ENCODE measurements at places on chromosomes 6 and 20.

DNA sequence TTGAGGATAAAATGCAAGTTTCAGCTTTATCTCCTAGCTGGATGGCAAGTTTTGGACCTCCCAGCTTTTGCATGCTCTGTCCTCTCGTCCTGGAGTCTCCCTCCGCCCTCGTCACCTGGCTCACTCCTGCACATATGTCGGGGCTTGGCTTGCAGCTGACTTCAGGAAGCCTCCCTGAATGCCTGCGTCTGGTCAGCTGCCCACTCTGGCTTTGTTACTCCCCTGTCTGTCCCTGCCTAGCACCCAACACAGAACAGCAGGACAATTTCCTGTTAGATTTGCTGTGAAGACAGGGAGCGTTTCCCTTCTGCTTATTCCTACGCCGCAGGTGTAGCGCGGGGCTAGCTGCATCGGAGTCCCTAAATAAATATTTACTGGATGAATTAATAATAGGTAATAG is 5.4 kb downstream of the JPH2 start:
- no peak for DNase-seq

GRCh38 chr6:70857387-70858077 is 99.3 kb downstream of the B3GAT2 start:
- DNase-seq, result no peak

- no peak for DNase-seq
Measured at GRCh38 chr6:118558464-118559217, 10.5 kb downstream of the PLN start.

DNA sequence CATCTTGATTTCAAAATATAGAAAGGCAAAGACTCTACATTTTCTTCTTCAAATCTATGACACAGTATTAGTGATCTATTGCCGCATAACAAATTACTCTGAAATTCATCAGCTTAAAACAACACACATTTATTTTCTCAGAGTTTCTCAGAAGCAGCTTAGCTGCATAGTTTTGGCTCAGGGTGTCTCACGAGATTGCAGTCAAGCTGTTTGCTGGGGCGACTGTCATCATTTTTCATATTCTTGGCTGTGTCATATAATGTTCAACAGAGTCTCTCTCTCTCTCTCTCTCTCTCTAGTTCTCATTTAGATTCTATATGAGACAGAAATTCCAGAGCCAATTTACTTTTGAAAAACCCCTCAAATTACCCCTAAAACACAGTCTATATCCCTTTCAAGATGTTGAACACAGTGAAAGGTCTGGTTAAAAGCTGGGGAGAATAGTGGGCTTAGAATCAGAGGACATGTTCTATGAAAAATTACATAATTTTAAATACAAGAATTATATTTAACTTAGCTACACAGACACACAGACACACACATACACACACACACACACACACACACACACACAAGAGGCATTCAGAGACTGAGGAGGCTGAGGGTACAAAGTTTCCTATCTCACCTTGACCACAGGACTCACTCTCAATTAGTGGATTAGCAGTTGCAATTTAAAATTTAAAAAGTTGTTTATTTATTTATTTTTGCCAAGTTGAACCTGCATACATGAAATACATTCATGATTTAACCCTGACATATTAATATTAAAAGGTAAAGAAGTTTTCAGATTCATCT is 86.7 kb downstream of the MKKS start:
- DNase-seq, result no peak

GRCh38 chr20:62808211-62808865 is 3.7 kb downstream of the OGFR start:
- DNase-seq, result peak; percentile 60

DNA sequence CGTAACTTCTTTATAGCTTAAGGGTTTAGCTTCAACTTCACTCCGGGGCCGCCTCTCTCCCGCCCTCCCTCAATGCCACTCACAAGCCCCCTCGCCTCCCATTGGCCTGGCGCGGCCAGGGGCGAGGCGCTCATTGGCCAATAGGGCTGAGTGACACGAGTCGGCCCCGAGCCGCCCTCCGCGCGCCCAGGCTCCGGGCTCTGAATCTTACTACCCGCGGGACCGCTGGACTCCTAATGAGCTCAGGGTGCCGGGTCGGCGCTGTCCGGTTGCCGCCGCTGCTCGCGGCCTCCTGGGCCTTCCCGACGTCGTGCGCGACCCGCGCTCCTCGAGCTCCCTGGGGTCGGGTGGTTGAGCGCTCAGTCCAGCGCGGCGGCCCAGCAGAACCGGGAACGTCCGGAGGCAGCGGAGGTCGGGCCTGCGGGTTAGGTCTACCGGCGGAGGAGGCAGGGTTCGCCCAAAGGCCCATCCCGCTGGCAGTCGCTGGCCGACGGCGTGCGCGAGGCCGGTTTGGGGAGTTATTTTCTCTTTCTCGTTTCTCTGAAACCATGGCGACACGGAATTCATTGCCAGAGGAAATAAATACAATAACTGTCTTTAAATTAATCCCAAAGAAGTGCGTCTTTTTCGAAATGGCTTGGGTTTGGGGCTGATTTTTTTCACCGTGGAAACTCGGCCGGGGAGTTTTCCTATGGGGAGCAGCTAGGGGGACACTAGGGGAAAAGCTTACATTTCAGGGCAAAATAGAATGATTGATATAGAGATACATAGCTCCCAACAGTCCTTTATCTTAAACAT is at the start of gene SIM1:
SIM1 (minus strand) TSS at position 19 of the 798 bp plus-strand sequence. CDS start 1,453 bp downstream, outside the sequence.
- DNase-seq, result no peak

DNA sequence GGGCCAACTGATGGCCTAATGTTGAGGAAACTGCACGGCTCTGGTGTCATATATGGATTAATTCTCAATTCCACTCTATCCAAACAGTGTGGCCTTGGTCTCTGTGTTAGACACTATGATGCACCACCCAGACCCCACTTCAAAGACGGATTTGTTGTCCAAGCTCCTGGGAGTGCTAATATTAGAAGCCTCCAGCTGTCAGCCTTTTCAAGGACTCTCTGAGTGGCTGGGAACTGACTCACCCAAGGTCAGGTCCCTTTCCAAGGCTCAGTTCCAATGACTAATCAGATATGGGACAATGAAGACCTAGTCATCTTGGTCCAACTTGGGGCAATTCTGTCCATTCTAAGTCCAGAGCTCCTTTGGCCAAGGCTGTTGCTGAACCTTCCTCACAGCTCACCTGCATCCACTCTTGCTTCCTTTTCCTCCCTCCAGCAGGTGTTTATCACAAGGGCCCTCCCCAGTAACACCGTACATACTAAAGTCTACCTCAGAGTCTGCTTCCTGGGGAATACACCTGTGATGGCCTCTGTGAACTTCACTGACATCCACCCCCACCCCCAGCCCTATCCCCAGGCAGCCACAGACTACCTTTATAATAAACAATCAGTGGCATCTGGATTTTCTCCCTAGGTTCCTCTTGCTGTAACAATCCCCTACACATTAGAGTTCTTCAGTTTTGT is 7.2 kb upstream of the IL20RA start:
- no peak for DNase-seq

DNA sequence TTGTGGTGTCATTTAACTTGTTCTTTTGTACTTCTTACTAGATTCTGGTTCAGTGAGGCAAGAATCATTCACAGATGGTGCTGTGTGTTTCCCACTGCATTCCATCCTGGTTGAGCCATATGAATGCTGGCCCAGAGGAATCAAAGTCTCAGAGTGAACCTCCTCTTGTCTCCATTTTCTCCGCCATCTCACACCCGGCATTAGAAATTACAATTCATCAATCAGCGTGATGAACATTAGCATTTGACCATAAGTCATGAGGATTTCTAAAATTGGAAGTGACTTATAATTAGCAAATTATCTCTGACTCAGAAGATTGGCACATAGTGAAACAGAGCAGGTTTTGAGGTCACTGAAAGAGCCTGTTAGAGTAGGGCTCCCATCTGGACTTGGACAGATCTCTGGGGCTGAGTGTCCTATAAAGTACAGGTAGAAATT is 25.2 kb downstream of the TNFAIP3 start:
- DNase-seq, result no peak

DNA sequence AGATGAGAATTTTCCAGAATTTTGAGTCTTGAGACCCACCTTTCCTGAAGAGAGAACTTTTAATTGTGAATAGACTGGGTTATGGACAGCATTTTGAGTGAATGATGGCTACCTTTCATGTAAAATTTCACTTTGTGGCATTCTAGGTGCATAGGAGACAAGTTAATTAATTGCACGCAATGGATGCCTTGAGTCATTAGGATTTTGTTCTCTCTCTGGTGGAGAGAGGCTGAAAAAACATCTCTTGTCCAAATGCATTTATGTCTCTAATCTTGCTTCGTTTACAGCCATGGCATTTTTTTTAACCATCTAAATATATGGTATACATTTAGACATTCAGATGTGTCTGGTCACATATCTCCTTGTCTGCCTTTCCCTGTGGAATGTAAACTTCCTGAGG is 3.1 kb downstream of the RHAG start:
- no peak for DNase-seq

GRCh38 chr20:32511358-32512046 is 73.6 kb downstream of the NOL4L start:
- DNase-seq, result no peak

DNA sequence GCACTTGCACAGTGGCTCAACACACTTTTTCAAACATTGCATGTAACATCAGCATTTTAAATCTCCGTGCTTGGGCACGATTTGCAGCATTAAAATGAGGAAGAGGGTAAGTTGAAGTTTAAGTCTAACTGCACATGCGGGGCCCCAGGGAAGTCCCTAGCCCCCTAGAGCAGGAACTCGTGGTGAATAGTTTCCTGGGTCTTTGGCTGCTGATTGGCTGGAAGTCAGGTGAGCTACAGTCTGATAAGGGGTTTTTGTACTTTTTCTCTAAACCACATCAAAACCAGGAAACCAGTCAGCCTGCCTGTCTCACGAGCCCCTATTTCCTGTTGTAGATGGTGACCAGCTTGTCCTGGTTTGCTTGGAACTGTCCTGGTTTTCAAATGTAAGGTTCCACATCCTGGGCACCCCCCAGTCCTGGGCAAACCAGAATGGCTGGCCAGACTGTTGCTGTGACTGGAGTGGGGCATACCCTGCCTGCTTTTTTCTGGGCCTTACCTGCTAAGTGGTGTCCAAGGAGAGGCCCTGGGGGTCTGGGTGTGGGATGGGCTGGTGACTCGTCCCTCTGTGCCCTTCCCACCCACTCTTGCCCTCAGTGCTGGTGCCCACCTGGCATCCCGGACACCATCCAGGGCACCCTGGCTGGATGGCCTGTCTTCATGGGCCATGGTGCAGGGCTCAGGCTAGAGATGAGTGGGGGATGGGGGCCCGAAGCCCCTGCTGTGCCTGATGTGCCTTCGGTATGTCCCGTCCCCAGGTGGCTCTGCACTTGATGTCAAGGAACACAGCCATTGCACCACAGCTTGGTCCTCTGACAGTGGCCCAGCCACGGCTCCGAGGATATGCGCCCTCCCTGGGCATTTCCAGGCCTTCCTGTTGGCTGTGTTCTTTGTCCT is 31.8 kb downstream of the SUN5 start:
- peak; percentile 67 for DNase-seq

- no peak for DNase-seq
Measured at GRCh38 chr20:64077876-64078551, 1.3 kb downstream of the RGS19 start.

GRCh38 chr20:23298926-23299672 is 51.5 kb upstream of the NXT1 start:
- DNase-seq, result no peak

GRCh38 chr20:922781-923180 is 6.6 kb upstream of the ANGPT4 start:
- no peak for DNase-seq

DNA sequence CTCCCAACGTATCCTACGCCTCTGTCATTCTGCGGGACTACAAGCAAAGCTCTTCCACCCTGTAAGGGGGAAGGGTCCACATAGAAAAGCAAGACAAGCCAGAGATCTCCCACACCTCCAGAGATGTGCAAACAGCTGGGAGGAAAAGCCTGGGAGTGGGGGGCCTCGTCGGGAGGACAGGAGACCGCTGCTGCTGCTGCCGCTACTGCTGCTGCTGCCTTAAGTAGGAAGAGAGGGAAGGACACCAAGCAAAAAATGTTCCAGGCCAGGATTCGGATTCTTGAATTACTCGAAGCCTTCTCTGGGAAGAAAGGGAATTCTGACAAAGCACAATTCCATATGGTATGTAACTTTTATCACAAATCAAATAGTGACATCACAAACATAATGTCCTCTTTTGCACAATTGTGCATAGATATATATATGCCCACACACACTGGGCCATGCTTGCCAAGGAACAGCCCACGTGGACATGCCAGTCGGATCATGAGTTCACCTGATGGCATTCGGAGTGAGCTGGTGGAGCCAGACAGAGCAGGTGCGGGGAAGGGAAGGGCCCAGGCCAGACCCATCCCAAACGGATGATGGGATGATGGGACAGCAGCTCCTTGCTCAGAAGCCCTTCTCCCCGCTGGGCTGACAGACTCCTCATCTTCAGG is 108.8 kb upstream of the RAB32 start:
- DNase-seq, result no peak

GRCh38 chr6:105024803-105025202 is 67.9 kb downstream of the LIN28B start:
- no peak for DNase-seq

GRCh38 chr20:10219993-10220750 is 1.5 kb downstream of the SNAP25 start:
- no peak for DNase-seq

DNA sequence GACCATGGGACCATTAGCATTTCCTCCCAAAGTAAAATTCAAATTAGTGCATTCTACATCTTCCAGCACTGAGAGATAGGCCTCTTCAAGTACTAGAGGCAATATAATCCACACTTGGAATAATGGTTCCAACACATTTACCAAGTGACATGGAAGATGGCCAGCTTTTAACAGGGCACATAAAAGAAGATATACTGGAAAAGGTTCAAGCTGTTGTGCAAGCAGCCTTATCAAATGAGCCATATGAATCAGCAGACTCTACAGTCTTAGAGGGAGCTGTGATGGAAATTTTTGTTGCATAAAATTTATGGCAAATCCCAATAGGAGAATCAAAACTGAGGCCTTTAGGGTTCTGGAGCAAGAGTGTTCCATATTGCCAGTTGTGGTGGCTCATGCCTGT is 526.6 kb upstream of the IRAK1BP1 start:
- no peak for DNase-seq

DNA sequence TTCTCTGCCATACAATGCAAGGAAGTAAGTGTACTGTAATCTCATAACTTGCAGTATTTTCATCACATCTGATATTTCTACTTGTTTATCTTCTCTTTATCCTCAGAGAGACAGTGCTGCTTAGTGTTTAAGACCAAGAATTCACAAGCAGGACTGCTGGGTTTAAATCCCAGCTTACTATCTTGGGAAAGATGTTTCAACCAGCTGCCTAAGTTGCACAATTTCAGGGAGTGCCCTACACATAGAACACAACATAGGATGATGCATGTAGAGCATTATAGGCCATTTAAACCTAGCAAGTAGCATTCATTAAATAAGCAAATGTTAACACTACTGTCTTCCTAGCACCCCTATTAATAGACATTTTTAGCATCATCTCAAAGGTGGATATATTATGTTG is 205.2 kb upstream of the CEP162 start:
- DNase-seq, result no peak
